ENCODE measurements at places on chromosomes 2 and 18.

- no peak for DNase-seq
Observed at GRCh38 chr18:53521068-53521467, 703.4 kb downstream of the MBD2 start.

GRCh38 chr2:120365236-120365793 is 19.4 kb downstream of the INHBB start:
- DNase-seq = no peak

GRCh38 chr2:9573013-9573720 is 17.5 kb upstream of the ADAM17 start:
- no peak for DNase-seq

- no peak for DNase-seq
Observed at GRCh38 chr2:197760293-197760657, 24.8 kb downstream of the BOLL start.

DNA sequence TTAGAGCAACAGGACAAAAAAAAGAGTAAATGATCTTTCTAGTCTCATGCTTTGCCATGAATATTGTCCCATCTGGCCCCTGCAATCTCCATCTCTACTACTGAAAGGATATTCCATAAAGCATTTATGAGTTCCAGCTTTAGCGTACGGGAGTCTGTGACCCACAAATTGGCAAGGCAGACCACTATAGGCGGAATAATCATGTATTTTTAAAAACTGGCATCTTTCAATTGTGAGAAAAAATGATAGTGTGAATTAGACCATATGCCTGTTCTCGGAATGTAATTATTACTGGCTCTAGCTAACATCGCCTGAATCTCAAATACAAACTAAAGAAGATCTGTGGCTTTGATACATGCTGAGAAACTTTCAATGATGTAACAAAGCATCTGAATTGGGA is 738.1 kb upstream of the NXPH2 start:
- no peak for DNase-seq

DNA sequence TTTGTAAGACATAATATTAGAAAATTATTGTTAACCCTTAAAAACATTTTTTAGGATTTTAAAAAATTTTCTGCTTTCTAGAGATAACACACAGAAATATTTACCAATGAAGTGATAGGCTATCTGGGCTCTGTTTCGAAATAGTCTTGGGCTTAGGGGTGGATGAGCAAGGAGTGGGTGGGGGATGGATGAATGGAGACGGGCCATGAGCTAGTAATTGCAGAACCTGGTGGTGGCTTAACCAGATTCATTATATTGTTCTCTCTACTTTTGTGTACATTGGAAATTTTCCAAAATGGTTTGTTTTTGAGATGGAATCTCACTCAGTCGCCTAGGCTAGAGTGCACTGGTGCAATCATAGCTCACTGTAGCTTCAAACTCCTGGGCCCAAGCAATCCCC is 89.6 kb downstream of the TCF7L1 start:
- no peak for DNase-seq

GRCh38 chr2:73685764-73686438 is 43.7 kb upstream of the NAT8 start:
- no peak for DNase-seq

All from retinal pigment epithelial cell (primary cell).